ENCODE measurements at places on chromosomes 11 and 22.

DNA sequence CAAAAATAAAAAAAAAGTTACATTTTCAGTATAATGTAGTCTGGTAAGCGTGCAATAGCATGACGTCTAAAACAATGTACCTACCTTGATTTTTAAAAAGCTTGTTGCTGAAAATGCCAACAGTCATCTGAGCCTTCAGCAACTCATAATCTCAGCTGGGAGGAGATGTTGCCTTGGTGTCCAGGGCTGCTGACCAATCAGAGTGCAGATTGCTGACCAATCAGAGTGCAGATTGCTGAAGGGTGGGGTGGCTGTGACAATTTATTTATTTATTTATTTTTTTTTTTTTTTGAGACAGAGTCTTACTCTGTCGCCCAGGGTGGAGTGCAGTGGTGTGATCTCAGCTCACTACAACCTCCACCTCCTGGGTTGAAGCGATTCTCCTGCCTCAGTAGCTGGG lies 17.8 kb downstream of the ZBED4 start:
- DNase-seq, result no peak

- DNase-seq, result no peak
Observed at GRCh38 chr22:27105142-27106025, 448.0 kb downstream of the MIAT start.

- no peak for DNase-seq
Observed at GRCh38 chr22:46519377-46519776, 18.0 kb downstream of the CELSR1 start.

- no peak for DNase-seq
Observed at GRCh38 chr11:16179676-16180075, 176.7 kb downstream of the SOX6 start.

- no peak for DNase-seq
Observed at GRCh38 chr11:46857666-46858065, 11.6 kb upstream of the CKAP5 start.

GRCh38 chr11:37786214-37786755 lies 1188.2 kb upstream of the RAG2 start:
- DNase-seq, result no peak

Data from substantia nigra (tissue), 51 donors.